Activated naive CD8-positive, alpha-beta T cell treated with anti-CD3 and anti-CD28 coated beads for 36 hours (primary cell): ENCODE measurements at places on chromosomes 7 and 10.

DNA sequence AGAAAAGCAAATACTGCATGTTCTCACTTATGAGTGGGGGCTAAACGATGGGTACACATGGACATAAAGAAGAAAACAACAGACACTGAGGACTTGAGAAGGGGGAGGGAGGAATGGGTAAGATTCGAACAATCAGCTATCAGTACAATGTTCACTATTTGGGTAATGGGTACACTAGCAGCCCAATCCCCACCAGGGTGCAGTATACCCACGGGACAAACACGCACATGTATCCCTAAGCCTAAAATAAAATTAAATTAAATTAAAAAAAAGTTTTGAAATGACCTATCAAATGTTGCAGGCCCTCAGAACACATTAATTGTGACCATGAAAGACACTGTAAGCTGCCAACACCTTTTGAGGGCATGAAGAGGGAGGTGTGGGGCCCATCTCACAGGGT, 316.0 kb downstream of the WDR37 start:
- no peak for DNase-seq

GRCh38 chr7:25002786-25003185, 22.8 kb upstream of the OSBPL3 start:
- DNase-seq: no peak

DNA sequence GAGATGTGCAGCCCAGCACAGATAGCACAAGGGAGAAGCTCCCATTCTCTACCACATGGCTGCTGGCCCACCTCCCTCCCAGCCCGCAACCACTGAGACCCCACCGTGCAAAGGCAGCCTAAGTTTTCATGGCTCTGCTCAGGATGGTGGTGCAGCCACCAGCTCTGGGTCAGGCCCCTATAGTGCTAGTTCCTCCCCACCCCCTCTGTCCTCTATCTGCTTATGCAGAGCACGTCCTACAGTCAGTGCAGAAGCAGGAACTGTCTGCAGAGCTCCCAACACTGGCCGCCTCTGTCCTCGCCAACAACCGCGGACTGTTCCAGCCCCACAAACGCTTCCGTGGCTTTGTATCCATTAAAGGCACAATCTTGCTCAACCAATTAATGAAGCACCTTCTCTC, 278.9 kb downstream of the GRID1 start:
- DNase-seq: no peak

DNA sequence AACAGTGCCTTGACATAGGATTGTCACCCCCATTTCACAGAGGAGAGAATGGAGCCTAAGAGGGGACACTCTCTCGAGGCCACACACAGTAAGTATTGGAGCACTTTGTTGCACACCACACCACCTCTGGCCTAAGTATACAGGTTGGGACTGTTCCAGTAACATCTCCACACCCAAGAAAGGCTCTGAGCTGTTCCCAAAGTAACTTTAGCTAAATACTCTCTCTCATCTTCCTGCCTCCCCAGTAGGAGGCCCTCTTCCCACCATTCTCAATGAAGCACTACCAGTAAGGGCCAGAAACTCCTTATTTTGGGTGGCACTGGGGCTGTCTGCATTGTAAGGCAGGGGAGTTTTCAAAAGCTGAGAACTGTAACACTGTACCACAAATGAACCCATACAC, 189.5 kb downstream of the ZNF438 start:
- DNase-seq: no peak

GRCh38 chr7:48292949-48293348, 121.7 kb downstream of the ABCA13 start:
- no peak for DNase-seq

DNA sequence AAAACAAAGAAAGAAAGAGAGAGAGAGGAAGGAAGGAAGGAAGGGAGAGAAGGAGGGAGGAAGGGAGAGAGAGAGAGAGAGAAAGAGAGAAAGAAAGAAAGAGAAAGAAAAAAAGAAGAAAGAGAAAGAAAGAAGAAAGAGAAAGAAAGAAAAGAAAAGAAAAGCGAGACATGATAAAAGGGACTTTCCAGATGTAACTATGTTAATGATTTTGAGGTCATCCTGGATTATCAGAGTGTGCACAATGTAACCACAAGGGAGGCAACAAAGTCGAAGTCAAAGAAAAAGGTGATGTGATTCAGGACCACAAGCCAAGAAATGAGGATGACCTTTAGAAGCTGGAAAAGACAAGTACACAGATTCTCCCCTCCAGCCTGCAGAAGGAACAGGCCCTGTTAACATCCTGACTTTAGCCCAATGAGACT, 48.9 kb upstream of the PAX2 start:
- DNase-seq: no peak
